ENCODE measurements at places on chromosomes 3 and 15.

- DNase-seq = no peak
Measured at GRCh38 chr15:39451121-39451688, 129.7 kb upstream of the THBS1 start.

- DNase-seq = no peak
Measured at GRCh38 chr3:280681-281080, 84.1 kb downstream of the CHL1 start.

DNA sequence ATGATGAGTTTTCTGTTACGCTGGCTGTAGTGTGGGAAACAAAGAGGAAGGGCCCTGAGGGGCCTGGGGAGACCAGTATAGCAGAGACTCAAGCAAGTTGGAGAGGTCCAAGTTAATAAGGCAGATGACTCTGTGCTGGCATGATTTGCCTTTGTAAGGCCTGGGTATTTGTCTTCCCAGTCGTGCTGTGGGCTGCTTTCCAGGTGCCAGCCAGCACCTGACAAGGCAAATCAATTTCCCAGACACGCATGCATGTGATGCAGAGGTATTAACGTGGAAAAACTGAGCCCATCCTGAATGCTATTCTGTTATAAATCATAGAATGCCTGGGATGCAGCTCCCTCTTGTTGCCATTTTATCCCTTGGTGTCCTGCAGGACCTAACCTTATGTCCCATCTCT lies 175.6 kb downstream of the MFSD1 start:
- DNase-seq = no peak

GRCh38 chr15:45179221-45179985 lies 8.4 kb downstream of the SHF start:
- DNase-seq = peak; percentile 4

GRCh38 chr15:54803987-54804386 lies 392.8 kb downstream of the RSL24D1 start:
- no peak for DNase-seq

Data from D721Med (cell line).